ENCODE measurements at places on chromosomes 5 and 9.

- DNase-seq: no peak
Observed at GRCh38 chr5:58542709-58543108, 40.2 kb upstream of the RAB3C start.

DNA sequence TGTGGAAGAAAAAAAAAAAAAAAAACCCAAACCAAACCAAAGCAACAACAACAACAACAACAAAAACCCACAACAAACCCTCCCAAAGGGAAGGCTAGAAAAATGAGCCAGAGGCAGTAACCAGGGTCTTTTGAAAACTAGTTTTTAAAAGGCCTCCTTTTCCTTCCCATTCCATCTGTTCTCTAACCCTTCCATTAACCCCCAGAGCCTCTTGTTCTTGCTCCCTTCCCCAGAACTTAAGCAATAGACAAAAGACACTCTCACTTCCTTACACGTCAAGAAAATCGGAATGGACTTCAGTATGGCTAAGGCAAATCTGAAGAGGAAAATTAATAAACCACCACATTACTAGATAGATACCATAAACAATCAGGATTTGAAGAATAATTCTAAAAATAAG, 292.8 kb downstream of the ARL15 start:
- no peak for DNase-seq

DNA sequence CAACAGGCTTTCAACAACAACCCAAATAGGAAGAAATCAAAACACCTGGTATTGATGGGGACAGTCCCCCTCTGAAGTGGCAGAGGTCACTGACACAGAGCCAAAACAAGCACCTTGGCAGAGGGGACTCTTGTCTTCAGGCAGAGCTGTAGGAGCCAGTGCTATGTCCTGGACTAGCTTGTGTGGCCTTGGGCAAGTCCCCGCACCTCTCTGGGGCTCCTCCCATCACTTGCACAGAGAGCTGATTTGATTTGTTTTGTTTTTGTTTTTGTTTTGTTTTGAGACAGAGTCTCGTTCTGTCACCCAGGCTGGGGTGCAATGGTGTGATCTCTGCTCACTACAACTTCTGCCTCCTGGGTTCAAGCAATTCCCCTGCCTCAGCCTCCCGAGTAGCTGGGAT, 100.8 kb downstream of the C9orf50 start:
- no peak for DNase-seq

GRCh38 chr5:91514400-91514799, 131.3 kb upstream of the ARRDC3 start:
- no peak for DNase-seq

DNA sequence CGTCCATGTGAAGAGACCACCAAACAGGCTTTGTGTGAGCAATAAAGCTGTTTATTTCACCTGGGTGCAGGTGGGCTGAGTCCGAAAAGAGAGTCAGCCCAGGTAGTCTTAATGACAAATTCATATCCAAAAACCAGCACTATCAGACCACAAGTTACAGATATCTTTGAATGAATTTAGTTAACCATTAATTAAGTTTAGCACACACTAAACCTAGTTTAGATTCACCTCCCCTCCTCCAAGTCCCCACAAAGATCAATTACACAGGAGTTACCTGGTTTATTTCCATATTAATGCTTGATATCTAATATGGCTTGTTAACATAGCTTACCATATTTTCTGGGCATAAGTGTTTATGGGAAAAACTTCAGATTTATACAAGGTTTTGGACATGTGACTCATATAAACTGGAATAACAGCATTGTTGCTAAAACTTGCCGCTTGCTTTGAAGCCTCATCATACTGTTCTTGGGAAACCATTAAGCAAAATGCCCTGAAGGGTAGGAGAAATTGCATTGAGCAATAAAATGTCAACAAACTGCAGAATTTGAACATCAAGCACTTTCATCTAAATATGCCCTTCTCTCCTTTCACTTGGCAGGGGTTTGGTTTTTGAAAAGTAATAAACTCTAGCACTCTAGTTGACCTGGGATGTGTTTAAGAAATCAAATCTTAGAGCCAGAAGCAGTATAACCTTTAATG, 166.9 kb downstream of the SNCAIP start:
- no peak for DNase-seq

DNA sequence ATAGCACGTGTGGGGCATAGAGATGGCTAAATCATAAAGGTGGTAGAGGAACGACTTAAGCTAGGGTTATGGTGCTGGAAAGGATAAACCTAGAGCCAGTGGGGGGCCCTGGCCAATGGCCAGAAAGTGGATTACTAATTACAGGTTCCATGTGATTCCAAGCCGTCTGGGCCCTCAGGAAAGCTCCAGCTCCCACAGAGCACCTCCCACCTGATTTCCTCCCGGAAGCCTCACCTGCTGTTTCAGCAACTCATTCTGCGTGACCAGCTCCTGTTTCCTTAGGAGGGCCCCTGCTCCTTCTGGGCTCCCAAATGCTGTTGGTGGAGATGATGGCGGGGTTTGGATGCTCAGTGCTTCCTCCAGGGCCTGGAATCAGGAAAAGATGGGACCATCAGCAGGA, 16.2 kb downstream of the GPX3 start:
- peak; percentile 28 for DNase-seq

DNA sequence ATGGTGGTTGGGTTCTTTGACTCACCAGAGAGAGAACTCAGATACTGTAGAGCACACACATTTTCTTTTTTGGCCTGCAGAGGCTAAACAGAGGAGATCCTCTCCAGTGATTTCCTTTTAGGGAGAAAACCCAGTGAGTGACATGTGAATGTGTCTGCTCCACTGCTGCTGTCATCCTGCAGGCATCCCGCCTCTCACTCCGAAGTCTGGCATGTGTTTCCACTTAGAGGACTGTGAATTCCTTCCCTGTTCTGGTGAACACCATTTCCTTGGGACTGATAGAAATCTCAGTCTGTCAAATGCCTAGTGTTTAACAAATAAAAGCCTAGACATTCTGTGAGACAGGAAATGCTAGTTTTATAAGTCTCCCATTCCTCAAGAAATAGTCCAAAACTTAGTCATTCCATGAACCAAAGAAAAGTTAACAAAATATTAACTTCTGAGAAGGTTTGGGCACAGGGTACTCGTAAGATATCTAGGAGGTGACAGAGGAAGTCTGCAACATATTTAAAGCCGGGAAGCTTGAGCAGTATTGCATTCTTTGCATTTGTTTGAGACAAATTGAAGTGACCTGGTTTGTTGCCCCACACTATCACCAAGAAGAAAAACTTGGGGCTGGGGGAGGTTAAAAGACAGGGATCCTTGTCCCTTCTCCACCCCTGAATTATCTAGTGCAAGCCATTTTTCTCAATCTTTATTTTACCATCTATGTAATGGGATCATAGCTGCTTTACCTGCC, 74.9 kb upstream of the NIPAL4 start:
- DNase-seq: no peak

GRCh38 chr5:120326651-120327050, 137.4 kb upstream of the PRR16 start:
- DNase-seq: no peak
